Vein endothelial cell (primary cell): ENCODE measurements at places on chromosomes 2 and 18. TPM values are rescaled to one million over a fixed set of nuclear protein-coding genes. Genes with fewer than 3 reads are reported as not detected.

The CXCR1 gene
- total RNA-seq: not detected in 2 replicates

The ACMSD gene
- not detected in 2 replicates for total RNA-seq

The ANKRD62 gene
- total RNA-seq: not detected in 2 replicates

The CNPPD1 gene
- 25.2 TPM in 2 replicates for total RNA-seq

The CD302 gene
- total RNA-seq: 11.7 and 14.4 TPM in 2 replicates
